ENCODE measurements at places on chromosomes 5 and 9.
A peak's percentile ranks its signal among the peaks of the same experiment; 100 is the strongest.

- DNase-seq: no peak
Measured at GRCh38 chr9:33166231-33167083, 679 bp downstream of the B4GALT1 start.

DNA sequence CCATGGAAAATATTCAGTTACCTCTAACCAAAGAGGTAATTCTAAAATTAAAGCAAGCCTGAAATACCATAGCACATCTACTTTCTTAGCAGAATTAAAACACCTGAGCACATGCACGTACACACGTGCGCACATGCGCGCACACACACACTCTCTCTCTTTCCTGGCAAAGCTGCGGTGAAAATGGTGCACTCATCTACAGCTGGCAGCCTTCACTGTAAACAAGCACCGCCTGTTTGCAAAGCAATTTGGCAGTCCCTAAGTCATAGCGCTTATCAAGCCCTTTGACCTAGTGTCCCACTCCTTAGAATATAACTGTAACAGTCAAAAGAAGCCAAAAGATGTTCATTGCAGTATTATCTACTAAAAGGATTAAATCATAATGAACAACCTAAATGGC, 278.7 kb downstream of the DENND1A start:
- DNase-seq: no peak

GRCh38 chr5:160092514-160092913, 26.7 kb downstream of the PWWP2A start:
- DNase-seq: no peak

- no peak for DNase-seq
Measured at GRCh38 chr9:91295357-91295756, 66.4 kb downstream of the AUH start.

GRCh38 chr9:96420468-96421219, 2.5 kb upstream of the ZNF367 start:
- no peak for DNase-seq

DNA sequence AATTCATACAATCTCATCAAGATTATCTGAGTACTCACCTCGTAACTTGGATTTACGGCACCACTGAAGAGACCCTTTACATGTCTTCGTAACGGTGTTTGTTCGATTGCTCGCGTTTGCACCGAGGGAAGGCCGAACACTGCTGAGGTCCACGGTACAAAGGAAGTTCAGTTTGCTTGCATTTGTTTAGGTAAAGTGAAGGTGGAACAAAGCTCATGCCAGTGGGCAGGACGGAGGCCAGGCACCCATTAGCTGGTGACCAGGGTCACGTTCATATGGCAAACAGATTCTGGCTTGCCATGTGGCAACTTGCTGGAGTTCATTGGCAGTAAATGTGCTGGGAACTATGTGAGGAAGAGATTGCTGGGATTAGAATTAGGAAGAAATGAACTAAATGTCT, 164.8 kb downstream of the MACROH2A1 start:
- no peak for DNase-seq

GRCh38 chr9:20209391-20210340, 412.6 kb downstream of the MLLT3 start:
- no peak for DNase-seq

- DNase-seq: no peak
Measured at GRCh38 chr5:167602067-167602466, 689.4 kb upstream of the WWC1 start.

DNA sequence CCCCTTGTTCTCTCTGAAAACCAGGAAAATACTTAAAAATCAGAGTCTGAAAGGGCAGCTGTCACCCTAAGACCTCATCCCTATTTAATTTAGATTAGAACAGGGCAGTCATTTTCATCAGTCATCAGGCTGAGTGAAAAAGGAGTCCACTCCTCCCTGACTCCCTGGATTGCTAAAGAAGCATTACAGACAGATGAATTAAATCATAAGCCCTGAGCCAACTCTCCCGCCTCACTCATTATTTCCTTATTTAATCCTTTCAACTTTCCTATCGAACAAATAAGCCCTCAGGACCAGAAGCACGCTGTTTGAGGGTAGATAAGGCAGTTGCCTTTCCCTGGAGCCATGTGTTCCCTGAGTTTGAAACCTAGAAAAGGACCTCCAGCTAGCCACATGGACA, 201.9 kb upstream of the ANKRD55 start:
- no peak for DNase-seq

DNA sequence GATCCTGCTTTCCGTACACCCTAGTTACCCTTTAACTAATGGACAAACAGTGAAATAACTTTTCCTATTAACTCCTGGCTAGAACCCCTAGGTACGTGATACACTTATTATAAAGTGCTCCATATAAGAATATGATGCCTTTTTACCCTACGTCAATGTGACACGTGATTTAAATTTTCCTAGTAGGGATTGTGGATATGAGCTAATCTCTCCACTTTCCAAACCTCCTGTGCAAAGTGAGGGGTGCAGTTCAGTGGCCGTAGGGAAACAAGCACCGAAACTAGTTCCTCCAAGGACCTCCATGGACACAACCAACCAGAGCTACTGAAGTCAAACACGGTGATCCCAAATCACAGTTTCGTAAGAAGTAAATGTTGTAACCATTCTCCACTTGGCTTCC, 19.3 kb downstream of the NFIB start:
- DNase-seq: no peak

DNA sequence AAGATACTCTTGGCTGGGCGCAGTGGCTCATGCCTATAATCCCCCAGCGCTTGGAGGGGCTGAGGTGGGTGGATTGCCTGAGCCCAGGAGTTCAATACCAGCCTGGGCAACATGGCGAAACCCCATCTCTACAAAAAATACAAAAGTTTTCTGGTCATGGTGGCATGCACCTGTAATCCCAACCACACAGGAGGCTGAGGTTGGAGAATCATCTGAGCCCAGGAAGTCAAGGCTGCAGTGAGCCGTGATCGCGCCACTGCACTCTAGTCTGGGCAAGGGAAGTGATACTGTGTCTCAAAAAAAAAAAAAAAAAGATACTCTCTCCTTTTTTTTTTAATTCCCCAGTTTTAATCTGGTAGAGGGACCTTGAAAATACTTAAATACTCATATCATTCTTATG, 15.0 kb downstream of the ANKRD33B start:
- DNase-seq: no peak

DNA sequence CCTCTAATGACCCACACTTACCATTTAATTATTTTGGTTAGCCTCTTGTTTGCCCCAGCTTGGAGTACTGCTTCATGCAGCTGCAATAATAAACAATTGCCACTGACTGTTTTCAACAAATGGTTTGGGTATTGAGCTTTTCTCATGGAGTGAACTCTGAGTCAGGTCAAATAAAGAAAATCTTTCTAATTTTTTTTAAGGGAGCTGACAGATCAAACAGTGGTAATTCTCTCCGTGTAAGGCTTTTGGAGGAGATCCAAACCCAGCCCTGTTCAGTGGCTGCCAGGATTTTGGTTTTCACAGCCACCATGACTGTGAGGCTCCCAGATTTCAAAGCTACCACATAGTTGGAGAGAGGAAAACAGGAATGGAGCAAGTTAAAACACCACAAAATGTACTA, 110.7 kb upstream of the EFNA5 start:
- DNase-seq: no peak

GRCh38 chr9:20642045-20642444, 19.7 kb upstream of the MLLT3 start:
- DNase-seq: no peak

DNA sequence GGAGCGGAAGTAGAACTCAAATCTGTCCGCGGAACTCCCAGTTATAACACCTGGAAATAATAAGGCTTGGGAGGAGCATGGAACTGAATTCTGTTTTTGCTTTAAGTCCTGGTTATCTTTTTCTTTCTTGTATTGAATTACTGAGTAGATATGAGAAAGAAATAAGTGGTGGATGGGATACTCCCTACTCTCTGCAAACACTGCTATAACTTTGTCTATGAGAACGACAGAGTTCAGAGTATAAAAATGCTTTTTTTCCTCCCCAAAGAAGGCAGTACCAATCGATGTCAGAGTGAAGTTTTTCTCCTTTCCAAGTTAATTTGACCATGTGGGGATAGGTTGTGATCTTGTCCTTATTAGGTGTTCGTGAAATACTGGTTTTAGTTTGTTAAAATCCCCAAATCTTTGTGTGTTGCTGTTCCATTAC, 1.2 kb downstream of the RIC1 start:
- DNase-seq: no peak

- DNase-seq: no peak
Measured at GRCh38 chr5:127844581-127845021, 141.4 kb downstream of the CCDC192 start.

GRCh38 chr5:139670369-139671095, 22.4 kb downstream of the CXXC5 start:
- peak; percentile 78 for DNase-seq

- no peak for DNase-seq
Measured at GRCh38 chr5:152634586-152634985, 229.5 kb upstream of the NMUR2 start.

DNA sequence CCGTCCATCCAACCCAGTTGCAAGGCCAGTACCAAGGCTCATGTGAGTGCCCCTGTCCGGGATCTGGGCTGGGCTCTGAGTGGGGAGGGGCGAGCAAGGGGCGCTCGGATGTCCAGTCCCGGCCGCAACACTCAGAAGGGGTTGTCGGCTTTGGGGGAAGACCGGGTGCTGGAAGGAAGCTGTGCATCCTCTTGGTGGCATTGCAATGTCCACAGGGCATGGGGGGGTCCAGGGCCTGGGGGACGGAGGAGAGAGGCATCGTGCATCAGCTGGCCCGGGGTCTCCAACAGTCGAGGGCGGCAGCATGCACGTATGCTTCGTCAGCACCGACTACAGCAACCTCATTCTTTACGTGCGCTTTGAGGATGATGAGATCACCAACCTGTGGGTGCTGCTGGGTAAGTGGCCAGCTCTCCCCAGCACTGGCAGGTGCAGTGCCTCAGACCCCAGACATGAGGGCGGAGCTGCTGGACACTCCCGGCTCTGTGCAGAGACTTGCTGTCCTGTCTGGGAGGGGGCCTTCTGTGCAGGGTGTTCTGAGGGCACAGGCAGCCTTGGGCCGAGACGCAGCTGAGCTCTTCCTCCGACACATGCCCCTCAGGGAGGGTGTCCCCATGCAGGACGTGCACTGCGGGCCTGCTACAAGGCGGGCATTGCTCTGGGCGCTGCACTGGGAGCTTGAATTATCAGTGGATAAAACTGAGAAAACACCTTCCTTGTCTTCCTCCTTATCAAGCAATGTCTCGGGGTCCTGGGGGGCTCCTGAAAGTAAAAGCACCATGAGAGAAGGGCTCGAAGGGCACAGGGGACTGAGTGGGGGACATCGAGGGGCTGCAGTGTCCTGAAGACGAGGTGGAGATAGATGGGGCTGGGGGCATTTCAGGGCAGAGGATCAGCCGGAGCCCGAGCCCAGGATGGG, 22.5 kb downstream of the GLT6D1 start:
- no peak for DNase-seq

GRCh38 chr9:23842565-23843129, 16.6 kb upstream of the ELAVL2 start:
- no peak for DNase-seq

DNA sequence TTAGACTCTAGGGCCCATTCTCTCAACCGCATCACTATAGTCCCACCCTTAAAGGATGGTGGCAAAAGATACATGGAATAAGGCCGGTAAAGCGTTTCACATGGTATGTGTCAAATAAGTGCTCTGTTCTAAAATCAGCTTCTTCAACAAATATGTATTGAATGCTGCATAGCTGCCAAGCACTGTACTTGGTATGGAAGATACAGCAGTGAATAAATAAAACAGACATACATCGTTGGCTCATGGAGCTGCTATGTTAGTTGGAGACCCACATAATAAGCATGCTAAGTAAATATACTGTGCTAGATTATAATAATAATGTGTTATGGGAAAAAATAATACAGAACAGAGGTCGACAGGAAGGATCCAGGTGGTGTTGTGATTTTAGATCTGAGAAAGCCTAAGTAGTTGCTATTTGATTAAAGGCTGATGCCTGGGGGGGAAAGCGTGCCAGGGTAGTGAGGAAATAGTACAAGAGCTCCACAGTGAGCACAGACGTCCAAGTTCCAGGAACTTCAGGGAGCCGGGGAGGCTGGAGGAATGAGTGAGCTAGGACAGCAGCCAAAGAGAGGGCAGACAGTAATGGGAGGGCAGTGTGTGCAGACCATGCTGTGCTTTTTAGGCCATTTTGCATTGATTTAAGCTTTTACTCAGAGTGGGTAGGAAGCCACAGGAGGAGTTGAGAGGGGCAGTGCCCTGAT, 93.7 kb downstream of the JAKMIP2 start:
- DNase-seq: no peak

DNA sequence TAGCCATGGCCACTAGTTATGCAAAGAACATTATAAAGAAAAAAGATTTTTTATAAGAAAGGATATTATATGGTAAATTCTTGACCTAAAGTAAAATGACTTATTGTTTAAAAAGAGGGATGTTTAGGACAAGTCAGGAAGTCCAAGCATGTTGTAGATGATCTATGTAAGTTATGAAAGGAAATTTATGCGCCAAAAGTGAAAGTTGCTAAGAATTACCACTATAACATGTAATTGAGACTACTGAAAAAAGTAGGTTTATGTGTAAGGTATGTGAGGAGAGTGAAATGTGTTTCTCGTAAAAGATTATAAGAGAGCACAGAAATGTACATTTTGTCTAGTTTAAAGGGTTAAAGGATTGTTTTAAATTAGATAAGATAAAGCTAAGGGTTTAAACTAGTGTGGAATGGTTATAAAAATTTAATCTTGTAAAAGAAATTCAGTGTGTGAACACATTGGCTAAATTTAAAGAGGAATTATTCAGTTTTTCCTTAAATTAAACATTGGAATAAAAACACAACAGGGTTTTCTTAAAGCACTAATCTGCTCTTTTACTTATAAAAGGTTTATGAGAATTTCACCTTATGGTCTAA, 1100.4 kb upstream of the EDIL3 start:
- no peak for DNase-seq

DNA sequence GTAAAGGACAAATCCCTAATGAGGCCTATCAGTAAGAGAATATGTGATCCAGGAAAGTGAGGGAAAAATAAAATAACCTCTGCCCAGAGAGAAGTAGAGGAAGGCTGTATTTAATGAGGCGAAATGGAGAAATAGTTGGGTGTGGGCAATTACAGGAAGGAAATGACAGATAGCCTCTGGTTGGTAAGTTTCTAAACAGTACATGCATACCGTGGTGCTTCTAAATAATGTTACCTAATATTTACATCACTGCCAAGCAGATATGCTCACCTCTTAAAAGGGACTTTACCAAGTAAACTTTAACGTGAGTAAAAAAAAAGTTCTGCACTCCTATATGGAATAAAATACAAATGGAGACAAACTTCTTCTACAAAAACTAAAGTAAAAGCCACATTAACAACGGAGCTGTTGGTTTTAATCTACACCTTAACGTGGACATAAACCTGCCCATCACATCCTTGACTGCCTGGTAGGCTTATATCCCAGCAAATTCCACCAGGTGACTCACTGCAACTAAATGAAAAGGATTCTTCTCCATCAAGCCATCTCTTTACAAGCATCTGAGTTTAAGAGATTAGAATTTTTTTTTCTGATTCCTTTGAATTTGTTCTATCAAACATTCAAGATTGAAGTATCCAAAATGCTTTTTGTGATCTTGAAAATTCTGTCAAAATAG, 12.4 kb downstream of the NFIL3 start:
- no peak for DNase-seq

- peak; percentile 73 for DNase-seq
Measured at GRCh38 chr5:149828161-149829011, 98.3 kb downstream of the PPARGC1B start.
